ENCODE measurements at places on chromosomes 1 and 21.

GRCh38 chr1:175536369-175536768 is 207.0 kb downstream of the TNR start:
- no peak for DNase-seq

- DNase-seq = no peak
Measured at GRCh38 chr1:182446033-182446669, 3.8 kb upstream of the RGSL1 start.

DNA sequence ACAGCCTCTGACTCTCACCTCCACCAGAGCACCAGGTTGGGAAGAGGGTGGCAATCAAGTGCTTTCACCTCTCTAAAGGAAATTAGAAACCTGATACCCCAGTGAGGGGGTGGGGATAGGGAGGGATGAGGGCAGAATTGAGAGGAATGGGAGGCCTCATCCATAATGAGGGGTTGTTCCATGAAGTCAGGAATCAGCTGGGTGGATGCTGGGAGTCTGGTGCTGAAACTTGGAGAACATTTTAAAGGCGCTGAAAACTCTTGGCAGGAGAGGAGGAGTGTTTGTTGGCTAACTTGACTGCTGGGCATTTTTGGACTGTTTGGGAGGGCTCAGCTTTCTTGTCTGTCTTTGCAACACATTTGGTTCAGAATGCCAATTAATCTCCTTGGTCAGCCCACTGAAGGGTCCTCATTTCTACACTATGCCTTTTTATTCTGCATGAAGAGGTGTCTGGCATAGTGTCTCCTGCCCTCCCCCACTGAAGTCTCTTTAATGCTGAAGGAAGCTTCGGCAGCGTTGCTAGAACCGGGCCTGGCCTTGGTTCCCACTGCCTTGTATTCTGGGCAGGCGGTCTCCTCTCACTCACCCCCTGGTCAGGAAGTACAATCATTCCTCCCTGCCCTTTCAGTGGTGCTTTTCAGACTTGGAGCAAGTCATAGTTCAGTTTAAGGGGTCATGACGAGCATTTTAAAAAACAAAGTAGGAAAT is 2.2 kb downstream of the PHGDH start:
- DNase-seq = no peak

GRCh38 chr1:180521474-180522212 is 19.3 kb upstream of the ACBD6 start:
- DNase-seq = no peak

GRCh38 chr1:2229911-2230731 is 2.0 kb downstream of the SKI start:
- no peak for DNase-seq

DNA sequence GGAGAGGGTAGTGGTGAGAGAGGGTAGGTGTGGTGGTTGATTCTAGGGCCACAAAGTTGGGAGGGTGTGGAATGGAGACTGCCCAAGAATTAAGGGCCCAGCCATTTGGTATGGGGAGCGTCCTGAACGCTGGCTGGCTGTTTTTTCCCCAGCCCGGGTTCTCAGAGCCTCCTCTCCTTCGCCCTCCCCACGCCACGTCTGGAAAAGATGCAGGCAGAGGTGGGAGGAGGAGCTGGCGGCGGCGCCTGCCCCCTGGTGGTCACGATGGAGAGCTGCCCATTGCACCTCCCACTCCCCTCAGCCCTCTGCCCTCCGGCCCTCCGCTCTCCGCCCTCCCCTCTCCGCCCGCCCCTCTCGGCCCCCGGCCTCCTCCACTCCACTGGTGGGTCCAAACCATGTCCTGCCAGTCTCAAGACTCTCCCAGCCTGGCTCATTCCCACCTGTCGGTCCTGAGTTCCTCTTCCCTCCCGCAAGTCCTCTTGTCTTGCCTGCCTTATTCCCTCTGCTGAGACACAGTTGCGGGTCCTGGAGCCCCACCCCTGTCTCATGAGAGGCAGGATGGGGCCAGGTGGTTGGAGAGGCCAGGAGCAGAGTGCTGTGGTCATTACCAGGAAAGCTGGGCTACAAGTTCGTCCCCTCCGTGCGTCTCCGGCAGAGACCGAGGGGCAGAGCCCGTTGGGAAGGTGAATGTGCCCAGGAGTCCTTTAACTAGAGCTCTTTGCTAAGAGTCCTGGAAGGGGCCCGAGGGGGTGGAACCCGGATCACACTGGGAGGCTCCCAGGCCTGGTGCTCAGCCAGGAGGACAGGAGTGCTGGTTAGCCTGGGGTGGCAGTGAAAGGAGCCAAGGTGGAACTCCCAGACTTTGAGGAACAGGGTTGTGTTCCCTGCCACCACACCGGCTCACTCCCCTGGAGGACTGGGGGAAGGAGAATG is 22.6 kb downstream of the ETNK2 start:
- DNase-seq = peak; percentile 33

- DNase-seq = no peak
Measured at GRCh38 chr1:207331354-207332313, 10.2 kb downstream of the CD55 start.

DNA sequence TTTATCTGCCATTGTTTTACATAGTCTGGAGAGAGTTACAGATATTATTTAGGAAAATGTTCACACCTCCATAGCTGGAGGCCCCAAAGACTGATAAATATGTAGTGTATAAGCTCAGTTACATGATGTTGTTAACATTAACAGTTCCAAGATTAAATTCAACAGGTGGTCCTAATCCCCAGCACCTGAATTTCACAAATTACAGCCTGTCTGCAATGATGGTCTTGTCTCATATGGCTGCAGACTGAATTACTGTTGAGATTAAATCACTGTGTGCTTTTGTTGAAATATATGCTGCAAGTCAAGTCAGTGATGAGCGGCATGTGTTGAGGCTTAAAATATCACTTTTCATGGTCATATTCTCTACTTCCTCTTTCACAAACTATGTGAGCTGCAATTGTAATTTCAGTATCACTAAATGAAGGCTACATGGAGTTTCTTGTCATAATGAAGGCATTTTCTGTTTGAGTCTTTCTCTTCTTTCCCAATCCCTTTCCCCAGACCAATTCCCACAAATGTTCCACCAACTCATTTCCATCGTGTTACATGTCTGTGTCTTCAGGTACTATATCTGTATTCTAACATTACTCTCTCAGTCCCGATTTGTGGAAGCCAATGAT is 4.2 kb downstream of the ST6GALNAC5 start:
- no peak for DNase-seq

DNA sequence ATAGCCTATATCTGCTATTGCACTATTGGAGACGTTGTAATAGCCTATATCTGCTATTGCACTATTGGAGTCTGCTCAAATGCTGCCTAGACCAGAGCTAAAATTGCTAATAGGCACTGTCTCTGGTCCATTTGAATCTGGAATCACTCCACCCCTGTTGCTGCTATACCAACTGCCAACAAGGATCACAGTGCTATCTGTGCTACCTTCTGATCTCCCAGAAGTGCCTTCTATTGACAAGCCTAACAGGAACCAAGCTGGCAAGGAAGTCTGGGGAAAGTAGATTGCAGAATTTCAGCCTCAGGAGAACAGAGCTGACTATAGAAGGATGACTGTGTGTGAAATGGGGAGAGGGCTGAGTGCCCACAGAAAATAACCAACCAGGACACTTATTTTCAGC is 15.9 kb downstream of the RWDD3 start:
- no peak for DNase-seq

DNA sequence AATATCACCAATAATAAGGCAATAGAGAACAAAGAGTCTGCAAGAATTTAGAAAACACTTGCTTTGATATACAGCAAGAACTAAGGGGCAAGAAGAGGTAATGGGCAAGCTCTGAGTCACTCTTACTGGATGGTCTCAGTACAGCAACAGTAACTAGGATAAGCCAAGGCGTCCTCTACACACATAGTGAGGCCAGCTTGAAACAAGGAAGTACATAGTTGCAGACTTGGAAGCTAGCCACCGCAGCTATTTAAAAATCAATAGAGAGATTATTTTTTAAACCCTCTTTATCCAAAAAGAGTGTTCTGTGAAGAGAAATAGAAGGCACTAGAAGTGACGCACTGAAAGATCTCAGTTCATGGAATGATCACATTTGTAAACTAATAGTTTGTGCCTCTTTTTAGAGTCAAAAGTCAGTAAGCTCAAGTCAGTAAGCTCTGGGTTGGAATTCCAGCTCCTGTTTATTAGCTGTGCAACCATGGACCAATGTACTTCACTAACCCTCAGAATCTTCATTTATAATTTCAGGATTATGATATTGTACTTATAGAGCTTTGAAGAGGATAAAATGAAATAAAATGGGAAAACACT is 118.6 kb downstream of the AKT3 start:
- DNase-seq = no peak

GRCh38 chr1:225906467-225906866 is 17.5 kb upstream of the LEFTY1 start:
- DNase-seq = no peak

DNA sequence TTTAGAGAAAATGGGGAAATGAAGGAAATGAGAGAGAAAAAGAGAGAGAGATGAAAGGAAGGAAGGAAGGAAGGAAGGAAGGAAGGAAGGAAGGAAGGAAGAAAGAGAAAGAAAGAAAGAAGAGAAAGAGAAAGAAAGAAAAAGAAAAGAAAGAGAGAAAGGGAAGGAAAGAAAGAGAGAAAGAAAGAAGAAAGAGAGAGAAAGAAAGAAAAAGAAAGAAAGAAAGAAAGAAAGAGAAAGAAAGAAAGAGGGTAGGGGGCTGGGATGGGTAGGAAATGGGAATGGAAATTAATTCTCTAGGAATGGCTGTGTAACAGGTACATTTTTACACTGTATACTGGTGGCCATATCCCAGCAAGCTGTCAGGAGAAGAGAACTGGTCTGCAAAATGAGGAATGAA is 4.3 kb upstream of the SH2D1B start:
- DNase-seq = no peak

GRCh38 chr1:46689356-46689755 is 17.7 kb downstream of the TEX38 start:
- no peak for DNase-seq

DNA sequence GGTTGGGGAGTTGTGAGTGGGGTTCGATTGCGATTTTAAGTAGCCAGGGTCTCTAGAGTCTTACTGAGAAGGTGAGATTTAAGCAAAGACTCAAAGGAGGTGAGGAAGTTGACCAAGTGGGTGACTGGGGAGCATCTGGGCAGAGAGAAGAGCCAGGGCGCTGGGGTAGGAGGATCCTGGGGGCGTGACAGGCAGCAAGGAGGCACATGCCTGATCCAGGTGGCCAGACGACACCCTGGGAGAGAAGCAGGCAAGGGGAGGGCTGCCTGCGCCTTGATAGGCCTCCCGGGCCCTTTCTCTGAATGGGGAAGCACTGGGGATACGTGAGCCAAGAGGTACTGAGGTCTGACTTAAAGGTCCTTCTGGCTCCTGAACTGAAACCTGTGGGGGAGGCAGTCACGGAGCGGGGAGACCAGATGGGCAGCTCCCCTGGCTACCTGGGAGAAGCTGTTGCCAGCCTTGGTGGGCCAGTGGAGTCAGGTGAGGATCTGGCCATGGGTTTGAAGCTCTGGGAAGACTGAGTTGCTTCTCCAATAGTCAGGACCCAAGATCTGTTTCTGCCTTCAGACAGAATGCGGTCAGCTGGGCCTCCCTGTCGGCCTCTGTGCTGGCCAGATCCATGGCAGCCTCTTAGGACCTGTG is 5.4 kb downstream of the ZBTB48 start:
- DNase-seq = no peak

GRCh38 chr1:172144445-172145061 is 275.9 kb upstream of the C1orf105 start:
- DNase-seq = no peak

- no peak for DNase-seq
Measured at GRCh38 chr21:40640266-40640789, 206.6 kb downstream of the DSCAM start.

- DNase-seq = peak; percentile 57
Measured at GRCh38 chr1:228734881-228735801, at the start of gene RHOU. RHOU (plus strand) TSS chr1:228735479; CDS start chr1:228735743, 264 bp downstream.

DNA sequence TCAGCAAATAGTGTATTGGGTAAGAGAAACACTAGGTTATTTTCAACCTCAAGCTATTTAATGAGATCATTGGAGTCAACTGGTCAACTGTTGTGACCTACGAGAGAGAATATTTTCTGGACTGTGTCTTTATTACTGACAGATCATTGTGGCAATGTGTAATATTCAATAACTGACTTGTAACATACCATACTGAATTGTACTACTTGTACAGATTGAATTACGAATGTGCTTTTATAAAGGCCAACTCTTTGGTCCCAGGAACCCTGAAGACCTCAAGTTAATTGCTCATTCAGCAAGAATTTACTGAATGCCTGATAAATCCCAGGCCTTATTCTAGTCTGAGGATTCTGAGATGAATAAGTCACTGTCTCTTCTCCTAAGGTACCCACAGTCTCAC is 56.1 kb upstream of the CAMK1G start:
- no peak for DNase-seq

Measured in activated T-cell treated with anti-CD3 and anti-CD28 coated beads for 24 hours (primary cell).